Nephron progenitor cell (in vitro differentiated cells): ENCODE measurements at places on chromosomes 16 and 17.

DNA sequence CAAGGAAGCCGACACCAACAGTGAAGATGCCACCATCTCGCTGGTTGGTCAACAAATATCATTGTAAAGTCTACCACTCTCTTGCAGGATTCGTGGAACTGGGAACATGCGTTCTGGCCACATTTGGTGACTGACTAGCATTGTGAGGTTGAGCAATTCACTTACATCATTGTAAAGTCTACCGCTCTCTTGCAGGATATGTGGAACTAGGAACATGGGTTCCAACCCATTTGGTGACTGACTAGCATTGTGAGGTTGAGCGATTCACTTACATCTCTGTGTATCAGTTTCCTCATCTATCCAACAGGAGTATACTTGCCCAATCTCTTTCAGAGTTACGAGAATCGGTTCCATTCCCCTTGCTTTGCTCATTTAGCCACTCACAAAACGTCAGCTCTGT is 42.6 kb upstream of the RPH3AL start:
- peaks cover 56% of the 10 kb centered on the region for H3K27me3 ChIP-seq
- H3K4me3 ChIP-seq: no peak overlapping the region
- DNase-seq: no peak

DNA sequence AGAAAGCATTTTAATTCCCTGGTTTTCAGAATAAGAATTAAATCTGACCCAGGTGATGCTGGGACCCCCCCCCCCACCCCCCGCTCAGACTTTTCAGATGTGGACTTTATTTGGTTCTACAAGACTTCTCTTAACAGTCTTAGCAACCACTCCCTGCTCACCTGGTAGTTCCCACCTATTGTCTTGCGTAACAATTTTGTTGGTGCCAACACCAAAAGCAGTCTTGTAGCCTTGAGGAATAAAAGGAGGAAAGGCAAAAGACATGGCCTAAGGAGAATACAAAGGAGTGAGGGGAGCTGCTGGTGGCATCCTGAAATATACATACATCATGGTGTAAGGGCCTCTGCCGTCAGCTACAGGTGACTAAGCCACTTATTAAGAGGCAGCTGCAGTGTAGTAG is 5.0 kb downstream of the TTLL6 start:
- H3K27me3 ChIP-seq: peaks cover 49% of the 10 kb centered on the region
- H3K36me3 ChIP-seq: no peaks in the 10 kb centered on the region
- no peak overlapping the region for H3K4me3 ChIP-seq
- H3K4me1 ChIP-seq: peaks cover 29% of the 10 kb centered on the region

DNA sequence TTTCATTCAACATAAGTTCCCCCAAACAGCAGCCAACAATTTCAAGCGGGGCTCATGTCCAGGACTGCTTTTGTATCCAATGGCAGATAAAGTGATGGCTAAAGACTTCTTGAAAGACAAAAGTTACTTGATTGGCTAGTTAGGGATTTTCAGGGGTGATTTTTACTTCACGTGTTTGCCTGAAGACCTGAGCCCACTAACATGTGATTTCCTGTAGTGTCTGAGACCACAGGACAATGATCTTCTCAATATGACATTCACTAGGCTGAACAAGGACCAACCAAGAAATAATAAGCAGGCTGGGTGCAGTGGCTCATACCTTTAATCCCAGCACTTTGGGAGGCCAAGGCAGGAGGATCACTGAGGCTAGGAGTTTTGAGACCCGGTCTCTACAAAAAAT is 10.4 kb downstream of the TVP23A start:
- H3K4me3 ChIP-seq: no peak overlapping the region
- H3K36me3 ChIP-seq: peaks cover 13% of the 10 kb centered on the region
- H3K27me3 ChIP-seq: no peaks in the 10 kb centered on the region
- peaks cover 6% of the 10 kb centered on the region for H3K4me1 ChIP-seq
- DNase-seq: no peak

DNA sequence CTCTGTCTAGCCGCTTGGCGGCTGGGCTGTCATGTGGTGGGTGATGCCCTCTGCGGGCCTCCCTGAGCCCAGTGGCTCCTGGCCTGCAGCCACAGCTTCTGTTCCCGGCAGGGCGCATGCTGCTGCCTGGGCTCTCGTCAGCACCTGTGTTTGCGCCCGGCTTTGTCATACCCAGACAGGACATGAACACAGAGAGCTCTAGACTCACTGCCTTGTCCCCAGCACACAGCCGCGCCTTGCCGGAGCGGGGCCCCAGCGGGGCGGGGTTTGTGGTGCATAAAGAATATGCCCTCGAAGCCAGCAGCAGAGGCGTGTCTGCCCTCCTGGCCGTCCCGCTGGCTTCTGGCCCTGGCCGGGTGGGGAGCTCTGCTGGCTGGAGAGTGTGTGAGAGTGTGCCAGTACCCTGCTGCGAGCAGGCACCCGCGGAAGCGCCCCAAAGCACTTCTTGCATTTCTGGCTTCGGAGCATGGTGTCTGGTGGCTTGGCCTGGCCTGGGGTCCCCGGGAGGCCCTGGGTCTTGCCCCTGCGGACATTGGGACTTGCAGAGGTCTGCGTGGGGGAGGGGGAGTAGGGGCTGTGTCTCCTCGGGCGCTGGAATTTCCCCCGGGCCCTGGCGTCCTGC is 14.4 kb downstream of the ASPSCR1 start:
- H3K27me3 ChIP-seq: no peaks in the 10 kb centered on the region
- peaks cover 65% of the 10 kb centered on the region for H3K4me1 ChIP-seq
- DNase-seq: peak; percentile 72
- peaks cover 24% of the 10 kb centered on the region for H3K36me3 ChIP-seq

GRCh38 chr17:58289869-58290268 is 9.1 kb upstream of the MPO start:
- no peak for DNase-seq
- H3K4me1 ChIP-seq: no peaks in the 10 kb centered on the region
- H3K27ac ChIP-seq: no peak overlapping the region
- H3K36me3 ChIP-seq: no peaks in the 10 kb centered on the region

GRCh38 chr17:54771409-54771915 is 129.2 kb upstream of the TOM1L1 start:
- peaks cover 9% of the 10 kb centered on the region for H3K27me3 ChIP-seq
- H3K4me1 ChIP-seq: peaks cover 59% of the 10 kb centered on the region
- peak overlapping the region; percentile 20 for H3K4me3 ChIP-seq
- H3K27ac ChIP-seq: no peak overlapping the region
- no peaks in the 10 kb centered on the region for H3K36me3 ChIP-seq

DNA sequence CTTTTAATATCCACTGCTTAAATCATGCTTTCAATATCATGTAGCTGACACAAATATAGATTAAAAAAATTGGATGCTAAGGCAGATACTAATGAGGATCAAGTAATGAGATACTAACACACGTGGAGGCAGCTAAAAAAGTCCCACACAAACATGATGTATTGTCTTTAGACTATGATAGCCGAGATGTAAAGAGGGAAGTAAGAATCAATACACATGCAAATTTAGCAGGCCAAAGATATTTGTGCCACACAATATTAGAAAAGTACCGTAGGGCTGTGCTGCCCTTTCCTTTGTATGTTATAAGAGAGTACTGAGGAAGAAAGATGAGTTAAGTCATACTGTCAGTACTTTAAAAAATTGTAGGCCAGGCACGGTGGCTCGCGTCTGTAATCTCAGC is 51.4 kb upstream of the STAC2 start:
- no peaks in the 10 kb centered on the region for H3K27me3 ChIP-seq
- peaks cover 30% of the 10 kb centered on the region for H3K36me3 ChIP-seq
- H3K27ac ChIP-seq: no peak overlapping the region
- H3K4me3 ChIP-seq: no peak overlapping the region
